ENCODE measurements at places on chromosomes 5 and 9.
A peak's percentile ranks its signal among the peaks of the same experiment; 100 is the strongest.

DNA sequence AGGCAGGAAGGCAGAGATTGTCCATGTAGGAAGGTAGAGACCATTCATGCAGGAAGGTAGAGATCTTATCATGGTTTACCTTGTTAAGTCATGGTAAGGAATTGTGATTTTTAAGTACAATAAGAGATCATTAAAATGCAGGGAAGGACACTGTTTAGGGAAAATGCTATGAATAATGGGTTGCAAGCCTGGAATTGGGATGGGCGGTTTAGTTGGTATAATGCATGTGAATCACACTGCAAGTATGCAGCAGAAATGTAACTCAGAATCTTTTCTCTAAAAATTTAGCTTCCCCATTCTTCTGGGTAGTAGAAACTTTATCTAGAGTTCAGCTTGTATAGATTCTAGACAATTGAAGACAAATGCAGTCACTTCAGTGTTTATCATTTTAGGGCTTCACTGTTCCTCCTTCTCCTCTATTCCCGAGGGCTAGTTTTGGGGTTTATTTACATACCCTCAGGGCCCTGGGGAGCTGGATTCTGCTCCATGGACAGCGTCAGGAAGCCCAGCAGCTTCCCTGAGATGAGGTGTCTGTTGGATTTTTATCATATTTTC is 212.0 kb downstream of the SREK1 start:
- DNase-seq: no peak

DNA sequence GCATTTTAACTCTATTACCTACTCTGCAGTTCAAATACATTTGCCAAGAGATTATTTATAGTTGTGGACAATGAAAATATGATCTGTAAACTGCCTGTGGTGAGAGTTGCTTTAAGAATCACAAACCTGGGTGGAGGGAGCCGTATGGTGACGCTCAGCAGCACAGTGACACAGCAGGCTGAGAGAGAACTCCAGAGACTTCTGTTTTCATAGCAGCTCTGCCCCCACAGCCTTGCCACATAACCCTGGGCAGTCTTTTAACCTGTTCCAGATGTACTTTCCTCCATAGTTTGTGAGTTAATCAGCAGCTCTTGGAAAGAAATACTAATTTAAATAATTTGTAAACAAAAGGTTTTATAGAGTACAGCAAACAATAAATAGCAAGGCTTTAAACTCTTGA is 450.5 kb downstream of the ELAVL2 start:
- DNase-seq: no peak

DNA sequence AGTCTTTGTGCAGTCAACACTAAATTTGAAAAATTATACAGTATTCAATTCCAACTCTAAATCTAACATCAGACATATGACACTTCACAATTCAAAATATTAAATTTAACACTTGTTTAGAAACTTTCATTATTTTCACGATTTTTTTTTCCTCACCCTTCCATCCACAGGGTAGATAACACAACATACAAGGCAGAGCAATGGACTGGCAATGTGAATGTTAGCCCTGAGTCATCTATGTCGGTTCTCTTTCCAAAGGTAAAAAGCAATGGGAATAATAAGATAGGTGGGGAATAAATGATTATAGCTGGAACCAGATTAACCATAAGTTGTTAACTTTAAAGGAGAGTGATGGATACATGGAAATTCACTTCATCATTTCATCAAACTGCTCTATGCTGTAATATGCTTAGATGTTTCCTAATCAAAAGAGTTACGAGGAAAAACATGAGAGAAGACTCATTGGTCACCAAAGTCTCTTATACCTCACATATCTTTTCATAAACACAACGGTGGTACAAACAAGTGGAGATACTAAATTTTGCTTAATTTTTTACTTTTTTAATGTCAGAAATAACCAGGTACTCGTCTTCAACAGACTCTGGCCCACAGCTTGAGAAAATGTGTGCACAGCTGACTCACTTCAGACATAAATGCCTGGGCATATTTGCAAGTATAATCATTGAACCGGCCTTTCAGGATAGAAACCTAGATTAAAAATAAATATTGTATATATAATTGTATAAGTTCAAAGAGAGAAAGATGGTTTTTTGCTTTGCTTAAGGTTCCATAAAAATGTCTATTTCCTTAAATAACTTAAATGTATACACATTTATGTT is 23.0 kb downstream of the RFX3 start:
- no peak for DNase-seq

DNA sequence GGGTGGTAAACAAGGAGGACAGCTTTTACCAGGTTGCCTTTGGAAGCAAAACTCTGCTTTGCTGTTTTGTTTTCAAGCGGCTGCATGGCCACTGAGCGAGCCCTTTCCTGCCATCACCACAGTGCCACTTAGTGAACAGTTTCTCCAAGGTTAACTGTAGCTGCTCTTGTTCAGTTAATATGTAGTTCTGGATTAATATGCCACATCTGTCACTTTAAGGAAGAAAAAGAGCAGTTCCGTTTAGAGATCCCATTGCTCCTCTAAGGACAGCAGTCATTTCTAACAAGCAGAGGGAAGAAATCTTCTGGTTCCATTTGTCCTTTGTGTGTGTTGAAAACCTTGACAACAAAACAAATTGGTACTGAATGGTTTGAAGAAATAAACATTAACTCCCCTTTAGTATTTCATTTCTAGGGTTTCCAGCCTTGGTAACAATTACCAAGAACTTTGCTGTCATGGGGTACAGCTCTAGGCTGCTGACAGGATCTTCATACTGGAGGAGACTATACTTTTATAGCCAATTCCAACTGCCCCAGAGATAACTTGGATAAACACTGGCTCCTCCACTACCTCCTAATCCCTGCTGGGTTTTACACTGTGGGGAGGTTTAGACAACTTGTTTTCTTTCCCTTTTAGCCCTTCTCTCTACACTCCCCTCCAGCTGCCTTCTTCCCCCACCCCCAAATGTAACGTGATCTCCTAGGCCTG is 10.3 kb upstream of the ABL1 start:
- DNase-seq: peak; percentile 61

DNA sequence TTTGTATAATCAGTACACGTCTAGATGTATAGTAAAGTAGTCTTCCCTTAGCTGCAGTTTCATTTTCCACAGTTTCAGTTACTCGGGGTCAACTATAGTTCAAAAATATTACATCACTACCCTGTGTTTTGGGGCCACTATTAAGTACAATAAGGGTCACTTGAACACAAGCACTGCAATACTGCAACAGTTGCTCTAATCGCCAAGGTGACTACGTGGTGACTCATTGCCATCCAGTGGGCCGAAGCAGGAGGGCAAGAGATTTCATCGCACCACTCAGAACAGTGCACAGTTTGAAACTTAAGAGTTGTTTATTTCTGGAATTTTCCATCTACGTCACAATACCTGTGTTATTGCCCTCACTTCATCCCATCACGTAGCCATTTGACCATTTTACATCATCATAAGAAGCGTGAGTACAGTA is at the start of gene ARL14EPL:
TSS of gene ARL14EPL (plus strand) at position 379 of the 424 bp plus-strand sequence. CDS start 18,994 bp downstream, outside the sequence.
- peak; percentile 88 for DNase-seq

- DNase-seq: no peak
These were observed 75.9 kb downstream of the IRX2 start for GRCh38 chr5:2675548-2675947.

DNA sequence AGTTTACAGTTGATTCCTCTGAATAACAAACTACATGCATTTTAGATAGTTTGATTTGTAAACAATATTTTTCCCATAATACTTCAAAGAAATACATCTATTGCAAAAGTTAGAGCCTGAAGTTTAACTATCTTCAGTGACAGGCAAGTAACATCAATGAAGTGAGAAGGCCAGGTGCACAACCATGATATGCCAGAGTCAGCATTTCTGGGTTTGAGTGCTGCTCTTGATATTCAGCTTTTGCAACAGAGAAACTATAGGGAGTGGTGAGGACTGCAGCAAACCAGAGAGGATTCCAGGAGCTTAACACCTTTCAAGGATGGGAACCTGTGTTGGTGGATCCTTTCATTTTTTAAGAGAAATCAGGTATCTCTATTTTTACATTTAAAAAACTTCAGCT is 79.4 kb upstream of the RASEF start:
- DNase-seq: no peak

DNA sequence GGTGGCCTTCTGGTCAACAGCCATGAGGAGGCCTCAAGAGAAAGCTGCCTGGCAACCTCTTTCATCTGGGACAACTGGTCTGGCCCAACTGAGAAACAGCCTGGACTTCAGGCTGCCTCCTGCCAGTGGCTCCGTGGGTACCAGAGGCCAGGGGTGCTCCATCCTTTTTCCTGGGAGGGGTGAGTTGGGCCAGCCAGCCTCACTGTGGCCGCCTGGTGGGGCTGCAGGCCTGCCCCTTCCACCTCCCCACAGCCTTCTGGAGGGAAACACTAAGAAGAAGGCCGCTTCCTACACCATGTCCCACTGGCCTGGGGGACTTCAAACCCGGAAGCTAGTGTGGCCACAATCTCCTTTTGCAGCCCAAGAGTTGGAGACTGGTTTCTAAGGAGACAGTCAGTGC is 13.8 kb upstream of the NKD2 start:
- DNase-seq: no peak

DNA sequence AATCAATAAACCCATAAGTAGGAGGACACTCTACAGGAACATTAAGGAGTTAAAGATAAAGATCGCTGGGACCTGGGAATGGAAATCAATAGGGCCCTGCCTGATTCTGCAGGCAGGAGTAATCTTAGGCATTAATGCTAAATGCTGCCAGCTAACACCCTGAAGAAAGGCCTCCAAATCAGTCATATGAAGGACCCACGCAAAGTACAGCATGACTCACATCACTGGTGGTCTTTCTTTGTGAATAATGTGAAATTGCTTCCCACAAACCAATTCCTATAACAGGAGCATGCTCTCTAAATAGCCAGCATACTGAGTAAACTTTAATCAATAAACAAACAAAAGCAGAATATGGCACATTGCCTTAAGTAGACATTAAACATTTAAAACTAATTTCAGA is 172.3 kb downstream of the SEMA5A start:
- DNase-seq: no peak

GRCh38 chr5:123718238-123718637 is 206.3 kb downstream of the CSNK1G3 start:
- no peak for DNase-seq

- DNase-seq: peak; percentile 98
These were observed at the start of gene ZNF474 for GRCh38 chr5:122129306-122129705. Gene ZNF474, plus strand, starts transcription at chr5:122129546. Its CDS starts 22,445 bp downstream, at chr5:122151991.

DNA sequence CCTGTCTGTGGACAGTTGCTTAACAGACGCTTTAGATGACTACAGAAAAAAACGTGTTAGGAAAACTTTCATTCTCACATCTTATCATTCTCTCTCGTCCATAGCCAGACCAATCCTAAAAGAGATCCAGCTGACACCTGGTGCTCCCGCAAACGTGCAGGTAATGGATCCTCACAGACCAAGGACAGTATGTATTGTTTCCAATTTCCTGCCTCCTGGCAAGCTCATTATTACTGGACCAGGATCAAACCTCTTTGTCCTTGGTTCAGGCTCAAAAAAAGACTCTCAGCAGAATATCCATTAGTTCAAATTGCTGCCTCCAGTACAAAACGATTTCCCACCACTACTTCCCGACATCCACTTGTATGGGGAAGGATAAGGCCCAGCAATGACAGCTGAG is 62.4 kb downstream of the SERINC5 start:
- DNase-seq: no peak

DNA sequence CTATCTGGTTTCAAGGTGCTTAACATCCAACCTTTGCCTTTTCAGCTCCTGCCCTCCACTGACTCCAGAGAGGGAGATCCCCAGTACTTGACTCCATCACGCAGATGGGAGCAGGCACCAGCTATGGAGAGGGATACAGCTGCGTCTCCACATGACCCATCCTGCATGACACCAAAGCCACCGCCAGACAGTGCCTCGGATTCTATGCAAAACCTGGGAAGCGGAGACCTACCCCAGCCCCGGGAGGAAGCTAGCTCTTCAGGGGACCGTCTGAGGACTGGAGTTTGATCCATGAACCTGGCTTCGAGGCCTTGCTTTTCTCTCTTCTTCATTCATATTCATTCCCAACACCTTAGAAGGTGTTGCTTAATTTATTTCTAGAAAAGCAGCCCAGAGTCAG is 24.8 kb downstream of the HRH2 start:
- DNase-seq: no peak

GRCh38 chr9:134485653-134486052 is 155.9 kb upstream of the COL5A1 start:
- DNase-seq: no peak

DNA sequence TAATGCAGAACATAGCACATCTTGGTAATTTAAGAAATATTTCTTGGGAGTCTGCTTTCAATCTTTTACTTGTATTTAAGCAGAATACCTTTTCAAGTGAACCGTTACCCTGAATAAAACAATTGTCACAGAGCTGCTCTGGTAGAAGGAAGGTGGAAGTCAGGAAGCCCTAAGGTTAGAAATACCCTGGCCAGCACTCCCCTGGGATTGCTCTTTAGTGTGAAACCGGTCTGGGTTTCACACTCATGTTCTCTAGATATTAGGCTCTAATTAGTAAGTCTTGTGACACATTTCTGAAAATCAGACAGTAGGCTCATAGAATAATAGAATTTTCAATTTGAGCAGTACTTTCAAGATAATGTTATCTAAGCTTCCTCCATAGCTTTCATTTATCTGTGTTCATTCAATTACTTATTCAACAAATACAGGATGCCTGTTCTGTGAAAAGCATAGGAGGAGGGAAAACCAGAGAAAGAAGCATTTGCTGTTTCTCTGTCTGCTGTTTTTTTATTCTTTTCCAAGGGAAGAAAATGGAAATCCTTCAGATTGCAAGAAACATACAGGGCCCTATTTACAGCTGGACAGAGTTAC is 825.5 kb downstream of the TLR4 start:
- DNase-seq: no peak

GRCh38 chr9:87585123-87585855 is 87.6 kb downstream of the DAPK1 start:
- DNase-seq: no peak

DNA sequence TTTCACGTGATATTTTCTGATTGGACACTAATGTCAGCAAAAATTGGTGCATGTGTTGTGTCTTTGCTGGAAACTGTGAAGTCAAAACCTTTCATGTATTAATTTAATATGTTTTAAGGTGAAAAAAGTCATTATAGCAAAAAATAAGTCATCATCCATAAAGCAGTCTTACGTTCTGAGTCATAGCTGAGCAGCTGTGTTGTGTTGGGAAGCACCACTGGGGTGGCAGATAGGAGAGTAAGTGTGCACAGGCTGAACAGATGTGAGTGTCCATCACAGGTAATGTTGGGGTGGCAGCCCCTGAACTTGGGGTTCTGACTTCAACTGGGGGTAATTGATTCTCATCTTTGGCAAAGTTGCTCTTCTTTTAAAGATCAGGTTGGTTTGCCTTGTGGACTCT is 156.8 kb downstream of the NXNL2 start:
- DNase-seq: no peak

- peak; percentile 64 for DNase-seq
These were observed 130.8 kb downstream of the C9orf152 start for GRCh38 chr9:110076894-110077725.
